ENCODE measurements at places on chromosomes 7 and 10. TPM values are rescaled to one million over a fixed set of nuclear protein-coding genes. Genes with fewer than 3 reads are reported as not detected.

Gene ANKRD2
- 0.67 TPM for total RNA-seq

Gene TRPV5
- total RNA-seq: not detected

Gene MMRN2
- 199 TPM for total RNA-seq

Gene ASIC3
- not detected for total RNA-seq

Gene CH25H
- total RNA-seq: 6.7 TPM

Gene GHRHR
- total RNA-seq: not detected

Gene ZCWPW1
- 0.98 TPM for total RNA-seq

Gene KIAA1217
- total RNA-seq: 25.7 TPM

Gene LDB1
- 16.5 TPM for total RNA-seq

Gene BAMBI
- total RNA-seq: 1.1 TPM

Gene LIPJ
- total RNA-seq: not detected

Gene FAM241B
- total RNA-seq: 0.30 TPM

Gene LEP
- total RNA-seq: not detected

Gene OPN4
- not detected for total RNA-seq

Gene CHAT
- total RNA-seq: not detected

Gene HYCC1
- 80.9 TPM for total RNA-seq

Gene SEMA3C
- total RNA-seq: not detected

Gene FAM170B
- not detected for total RNA-seq

Gene SKIDA1
- total RNA-seq: 0.47 TPM

Gene MRPS24
- 146 TPM for total RNA-seq

Gene TPST1
- total RNA-seq: 15.3 TPM

Gene VWDE
- not detected for total RNA-seq

Gene UPK3BL2
- 0.67 TPM for total RNA-seq

Gene PALD1
- total RNA-seq: 31.8 TPM

Gene RPEL1
- not detected for total RNA-seq

Gene NKX1-2
- total RNA-seq: not detected

Gene CRPPA
- total RNA-seq: 1.4 TPM

Gene GIMAP8
- total RNA-seq: 16.7 TPM

Gene RNLS
- 1.4 TPM for total RNA-seq

Gene GIMAP7
- 20.4 TPM for total RNA-seq

Gene LDB3
- not detected for total RNA-seq

Gene PON1
- total RNA-seq: not detected

Gene UCMA
- not detected for total RNA-seq

Gene FLNC
- total RNA-seq: 210 TPM

Gene ANKRD61
- total RNA-seq: 0.40 TPM

Gene KLF14
- not detected for total RNA-seq
